ENCODE measurements at places on chromosomes 6 and 20.

DNA sequence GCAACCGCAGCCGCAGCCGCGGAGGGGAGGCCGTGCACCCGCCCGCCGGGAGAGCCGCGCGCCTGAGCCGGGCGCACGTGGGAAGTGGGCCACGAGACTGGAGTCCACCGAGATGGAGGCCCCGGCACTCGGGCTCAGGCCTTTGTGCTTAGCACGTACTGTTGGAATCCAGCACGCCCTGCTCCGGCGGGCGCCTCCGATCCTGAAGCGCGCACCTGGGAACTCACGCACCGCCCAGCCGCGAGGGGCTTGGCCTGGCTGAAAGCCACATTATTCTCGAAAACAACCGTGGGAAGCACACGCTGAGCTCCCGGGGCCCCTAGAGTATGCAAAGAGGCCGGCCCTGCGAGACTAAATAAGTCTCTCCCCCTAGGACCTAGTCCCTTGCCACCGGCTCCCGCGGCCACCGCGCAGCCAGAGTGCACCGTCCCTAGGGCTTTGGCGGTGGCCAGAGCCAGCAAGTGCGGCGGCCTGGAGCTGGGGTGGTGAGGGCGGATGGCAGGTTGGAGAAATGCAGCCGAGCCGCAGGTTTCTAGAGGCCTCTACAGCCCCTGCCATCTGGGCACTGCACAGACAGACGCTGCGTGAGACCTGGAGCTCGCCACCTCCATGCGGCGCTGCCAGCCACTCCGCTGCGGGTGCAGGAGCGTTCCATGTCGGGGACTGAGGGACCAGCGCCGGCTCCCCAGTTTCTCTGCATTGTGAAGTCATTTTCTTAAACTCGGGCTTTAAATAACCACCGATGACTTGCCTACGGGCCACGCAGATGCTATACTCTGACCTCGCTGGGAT lies 42.0 kb upstream of the LY86 start:
- no peak for DNase-seq

DNA sequence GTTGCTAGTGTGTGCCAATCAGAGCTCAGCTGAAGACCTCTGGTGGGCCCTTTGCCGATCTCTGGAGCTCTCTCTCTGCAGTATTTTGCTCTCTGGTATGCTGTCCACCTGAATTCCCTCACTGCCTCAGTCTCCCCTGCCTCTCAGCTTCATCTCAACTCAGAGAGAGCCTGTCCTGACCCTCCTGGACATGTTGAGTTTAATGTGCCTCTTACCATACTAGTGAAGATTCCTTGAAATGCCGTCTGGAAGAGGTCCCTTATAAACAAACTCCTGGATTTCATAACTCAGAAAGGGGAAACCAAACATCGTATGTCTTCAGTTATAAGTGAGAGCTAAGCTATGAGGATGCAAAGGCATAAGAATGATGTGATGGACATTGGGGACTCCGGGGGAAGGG lies 231.1 kb upstream of the ZNF217 start:
- no peak for DNase-seq

- no peak for DNase-seq
These were observed 135.1 kb downstream of the OR2B2 start for GRCh38 chr6:27777126-27777525.

DNA sequence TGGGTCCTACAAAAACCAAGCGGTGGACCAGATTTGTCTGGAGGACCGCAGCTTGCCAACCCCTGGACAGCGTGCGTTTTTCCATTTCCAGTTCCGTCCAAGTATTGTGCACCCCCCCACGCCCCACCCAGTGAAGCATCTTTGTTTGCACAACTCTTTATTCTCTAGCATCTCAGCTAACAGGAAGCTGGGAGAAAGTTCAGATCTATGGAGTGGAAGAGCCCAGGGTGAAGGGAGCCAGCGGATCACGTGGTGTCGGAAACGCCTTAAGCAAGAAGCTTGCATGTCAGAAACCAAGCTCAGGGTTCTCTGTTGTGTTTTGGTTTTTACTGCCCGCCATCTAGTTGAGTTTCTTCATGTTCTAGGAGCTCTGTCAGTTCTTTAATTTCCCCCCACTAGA lies 29.9 kb downstream of the ARID1B start:
- no peak for DNase-seq

DNA sequence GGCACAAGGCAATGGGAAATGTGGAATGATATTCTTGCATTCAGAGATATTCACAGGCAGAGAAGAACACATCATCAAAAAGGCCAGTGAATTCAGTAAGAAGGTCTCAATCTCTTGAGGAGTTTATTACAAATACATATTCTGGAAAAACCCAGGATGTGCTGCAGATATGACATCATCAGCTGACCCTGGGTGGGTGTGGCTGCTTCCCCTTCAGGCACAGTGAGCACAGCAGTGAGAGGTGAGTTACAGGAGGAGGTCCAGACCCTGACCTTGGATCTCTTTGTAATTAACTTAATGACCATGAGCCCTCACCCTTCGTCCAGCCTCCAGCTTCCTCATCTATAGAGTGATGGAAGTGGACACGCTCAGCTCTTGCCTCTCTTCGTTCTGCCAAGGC lies 147.5 kb upstream of the SYNDIG1 start:
- DNase-seq: no peak

GRCh38 chr6:7218406-7218988 lies 94.5 kb downstream of the SSR1 start:
- DNase-seq: no peak

GRCh38 chr20:31652917-31653396 lies 15.2 kb downstream of the COX4I2 start:
- DNase-seq: no peak

DNA sequence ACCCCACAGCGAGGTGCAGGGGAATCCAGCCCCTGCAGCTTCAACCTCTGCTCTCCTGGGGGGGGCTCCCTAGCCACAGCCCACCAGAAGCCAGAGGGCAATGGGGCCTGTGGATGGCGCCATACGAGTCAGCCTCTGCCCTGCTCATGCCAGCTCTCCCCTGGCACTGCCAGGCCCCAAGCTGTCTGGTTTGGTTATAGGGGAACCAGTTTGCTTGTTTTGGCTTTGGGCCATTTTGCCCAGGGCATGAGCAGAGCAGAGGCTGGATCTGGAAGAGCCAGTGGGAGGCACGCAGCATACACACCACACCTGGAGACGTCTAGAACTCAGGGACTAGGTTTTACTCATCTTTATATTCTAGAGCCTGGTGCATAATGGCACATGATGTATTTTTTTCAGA lies 66.7 kb upstream of the SLC22A16 start:
- DNase-seq: no peak

DNA sequence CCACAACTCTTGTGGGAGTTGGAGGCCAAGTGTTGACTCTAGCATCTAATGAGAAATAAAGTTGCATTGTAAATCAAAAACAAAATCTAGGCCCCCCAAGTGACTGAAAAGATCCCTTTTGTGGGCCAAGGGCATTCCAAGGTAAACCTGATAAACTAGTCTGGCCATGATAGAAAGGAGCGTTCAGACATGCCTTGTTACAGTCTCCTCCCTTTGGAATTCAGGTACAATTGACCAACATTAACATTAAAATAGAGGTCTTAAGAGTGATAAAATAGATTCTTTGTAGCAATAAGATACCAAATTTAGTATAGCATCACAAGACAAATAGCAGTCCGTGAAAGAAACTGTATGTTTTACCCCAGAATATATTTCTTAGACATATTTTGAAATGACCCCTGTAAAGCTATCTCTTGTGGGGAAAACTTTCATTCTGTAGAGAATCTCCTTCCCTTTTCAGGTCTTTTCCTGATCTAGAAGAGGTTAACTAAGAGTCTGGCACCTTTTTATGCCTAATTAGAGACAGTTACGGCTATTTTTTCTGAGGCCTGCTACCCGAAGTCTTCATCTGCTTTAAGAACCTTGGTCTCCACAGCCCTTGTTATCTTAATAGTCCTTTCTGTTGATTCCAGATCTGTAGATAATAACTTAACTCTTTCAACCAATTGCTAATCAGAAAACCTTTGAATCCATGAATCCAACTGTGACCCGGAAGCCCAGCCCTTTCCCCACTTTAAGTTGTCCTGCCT lies 495.4 kb upstream of the MMS22L start:
- no peak for DNase-seq

- DNase-seq: no peak
These were observed 881.1 kb downstream of the EPHA7 start for GRCh38 chr6:92538275-92538674.

DNA sequence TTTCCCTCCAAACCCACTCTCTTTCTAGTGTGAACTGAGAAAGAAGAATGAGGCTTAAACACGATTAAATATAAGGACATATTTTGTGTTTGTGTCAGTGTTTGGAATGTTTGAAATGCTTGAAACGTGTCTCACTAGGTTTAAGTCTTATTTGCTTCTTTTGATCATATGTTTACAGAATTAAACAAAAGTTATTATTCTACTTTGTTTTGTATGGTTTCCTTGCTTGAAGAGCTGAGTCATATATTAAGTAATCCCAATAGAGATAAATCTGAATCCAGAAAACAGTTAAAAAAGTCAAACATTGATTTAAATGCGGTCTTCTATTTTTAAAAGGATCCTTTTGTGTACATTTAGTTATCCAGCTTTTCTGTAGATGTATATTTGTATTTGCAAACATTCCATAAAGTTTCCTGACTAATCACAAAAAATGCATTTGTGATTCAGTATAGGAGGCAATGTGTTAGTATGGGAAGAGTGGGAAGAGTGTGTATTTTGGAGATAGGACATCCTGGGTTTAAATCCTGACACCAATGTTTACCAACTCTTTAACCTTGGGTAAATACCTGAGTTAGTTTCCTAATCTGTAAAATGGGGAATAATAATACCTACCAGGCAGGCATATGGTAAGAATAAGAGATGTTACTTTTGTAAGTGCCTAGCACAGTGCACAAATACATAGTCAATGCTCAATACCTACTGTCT lies 72.9 kb downstream of the TSBP1 start:
- DNase-seq: no peak

- DNase-seq: no peak
These were observed 8.6 kb downstream of the ADAT2 start for GRCh38 chr6:143441680-143442545.

- no peak for DNase-seq
These were observed 84.7 kb downstream of the FOXA2 start for GRCh38 chr20:22499515-22500166.

DNA sequence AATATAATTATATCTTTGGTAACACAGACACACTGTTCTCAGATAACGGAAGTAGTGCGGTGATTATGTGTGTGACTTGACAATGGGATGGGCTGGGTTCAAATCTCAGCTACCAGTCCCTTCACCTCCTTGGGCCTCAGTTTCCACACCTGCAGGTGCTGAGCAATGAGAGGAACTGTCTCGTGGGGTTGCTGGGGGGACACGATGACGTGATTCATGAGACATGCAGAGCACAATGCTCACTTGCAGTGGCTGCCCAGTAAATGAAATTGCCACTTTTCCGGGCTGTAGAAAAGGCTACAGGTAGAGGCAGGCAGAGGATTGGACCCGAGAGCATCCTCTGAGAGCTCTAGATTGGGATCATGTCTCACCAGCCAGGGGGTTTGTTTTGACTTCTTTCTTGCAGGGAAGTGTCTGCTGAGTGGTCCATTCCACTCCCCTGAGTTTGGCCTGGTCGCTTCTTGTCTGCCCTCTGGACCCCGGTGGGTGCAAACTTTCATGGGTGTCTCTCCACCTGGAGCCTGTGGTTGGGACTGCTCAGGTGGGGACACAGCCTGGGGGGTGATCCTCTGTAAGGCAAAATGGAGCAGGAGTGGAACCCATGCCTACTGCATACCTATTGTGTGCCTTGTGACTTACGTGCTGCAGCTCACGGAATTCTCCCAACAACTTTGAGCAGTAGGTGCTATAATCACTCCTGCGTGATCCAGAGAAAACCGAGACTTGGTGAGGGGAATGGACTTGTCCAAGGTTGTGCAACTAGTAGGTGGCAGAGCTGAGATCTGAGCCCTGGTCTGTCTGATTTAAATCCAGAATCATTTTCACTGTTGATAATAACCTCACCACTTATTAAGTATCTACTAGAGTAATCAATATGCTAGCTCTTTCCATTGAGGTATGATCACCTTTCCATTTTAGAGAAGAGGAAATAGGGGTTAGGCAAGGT lies 147.2 kb downstream of the CEBPB start:
- no peak for DNase-seq

GRCh38 chr6:26388441-26388840 lies 5.5 kb downstream of the BTN2A2 start:
- no peak for DNase-seq

Measured in smooth muscle cell of the brain vasculature (primary cell).